ENCODE measurements at places on chromosomes 6 and 20. TPM values are rescaled to one million over a fixed set of nuclear protein-coding genes. Genes with fewer than 3 reads are reported as not detected.

The KCNQ2 gene
- not detected for total RNA-seq

The SIGLEC1 gene
- total RNA-seq = not detected

The GINS1 gene
- 40.1 TPM for total RNA-seq

The COL11A2 gene
- total RNA-seq = 0.61 TPM

The PFDN6 gene
- 122 TPM for total RNA-seq

The ENPP5 gene
- not detected for total RNA-seq

The CST4 gene
- not detected for total RNA-seq

GRCh38 chr6:37594895-37595294 lies 95.2 kb upstream of the CCDC167 start:
- H3K4me3 ChIP-seq = no peak overlapping the region
- H3K27ac ChIP-seq = no peak overlapping the region
- no peaks in the 10 kb centered on the region for H3K4me1 ChIP-seq
- H3K27me3 ChIP-seq = peaks cover 7% of the 10 kb centered on the region
- DNase-seq = no peak

GRCh38 chr20:57598060-57598459 lies 22.2 kb downstream of the ZBP1 start:
- H3K4me1 ChIP-seq = peaks cover 9% of the 10 kb centered on the region
- H3K4me3 ChIP-seq = no peak overlapping the region
- H3K27ac ChIP-seq = no peak overlapping the region
- H3K27me3 ChIP-seq = peaks cover 34% of the 10 kb centered on the region
- no peaks in the 10 kb centered on the region for H3K36me3 ChIP-seq
- no peak for DNase-seq

GRCh38 chr6:120410586-120410985 lies 923.7 kb downstream of the TBC1D32 start:
- H3K36me3 ChIP-seq = no peaks in the 10 kb centered on the region
- no peaks in the 10 kb centered on the region for H3K27me3 ChIP-seq
- no peak for DNase-seq
- H3K27ac ChIP-seq = no peak overlapping the region

- DNase-seq = no peak
- no peak overlapping the region for H3K4me3 ChIP-seq
- peaks cover 10% of the 10 kb centered on the region for H3K36me3 ChIP-seq
- H3K27me3 ChIP-seq = no peaks in the 10 kb centered on the region
- H3K27ac ChIP-seq = no peak overlapping the region
- H3K4me1 ChIP-seq = no peaks in the 10 kb centered on the region
These were observed 80.2 kb downstream of the AFDN start for GRCh38 chr6:167906899-167907298.

GRCh38 chr6:158849899-158850806 lies 31.0 kb upstream of the EZR start:
- H3K4me1 ChIP-seq = peaks cover 15% of the 10 kb centered on the region
- no peaks in the 10 kb centered on the region for H3K27me3 ChIP-seq
- peaks cover 2% of the 10 kb centered on the region for H3K36me3 ChIP-seq
- peak overlapping the region; percentile 56 for H3K4me3 ChIP-seq
- peak overlapping the region; percentile 89 for H3K27ac ChIP-seq

- no peak overlapping the region for H3K4me3 ChIP-seq
- DNase-seq = no peak
- no peaks in the 10 kb centered on the region for H3K4me1 ChIP-seq
- H3K27me3 ChIP-seq = peaks cover 4% of the 10 kb centered on the region
- no peak overlapping the region for H3K27ac ChIP-seq
These were observed 74.5 kb downstream of the GFOD1 start for GRCh38 chr6:13412639-13413465.

GRCh38 chr6:148596891-148597455 lies 149.9 kb upstream of the UST start:
- no peaks in the 10 kb centered on the region for H3K4me1 ChIP-seq
- no peak overlapping the region for H3K4me3 ChIP-seq
- H3K27ac ChIP-seq = no peak overlapping the region
- no peak for DNase-seq

- H3K27me3 ChIP-seq = peaks cover 4% of the 10 kb centered on the region
- H3K27ac ChIP-seq = peak overlapping the region; percentile 86
These were observed 26.9 kb downstream of the BFSP1 start for GRCh38 chr20:17504066-17504897.

- H3K4me3 ChIP-seq = no peak overlapping the region
- DNase-seq = no peak
- no peaks in the 10 kb centered on the region for H3K27me3 ChIP-seq
- no peak overlapping the region for H3K27ac ChIP-seq
- no peaks in the 10 kb centered on the region for H3K36me3 ChIP-seq
These were observed 139.4 kb downstream of the ID4 start for GRCh38 chr6:19976411-19977129.

DNA sequence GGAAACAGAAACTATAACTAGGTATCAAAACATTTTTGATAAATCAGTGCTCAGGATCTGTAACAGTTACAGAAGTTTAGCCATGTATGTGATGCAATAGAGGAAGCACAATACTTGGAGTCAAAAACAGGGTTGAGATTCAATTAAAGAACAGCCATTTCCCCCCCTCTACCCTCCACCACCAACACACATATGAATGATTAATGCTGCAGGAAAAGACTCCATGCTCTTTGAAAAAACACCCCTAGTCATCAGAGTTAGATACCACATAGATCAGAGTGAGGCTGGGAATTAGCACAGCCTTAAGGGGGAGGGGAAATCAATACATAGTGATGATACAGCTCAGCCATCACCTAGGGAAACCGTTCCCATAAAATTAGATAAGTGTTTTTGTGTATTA lies 108.9 kb upstream of the EMILIN3 start:
- H3K27ac ChIP-seq = no peak overlapping the region
- DNase-seq = no peak
- H3K36me3 ChIP-seq = peaks cover 33% of the 10 kb centered on the region
- H3K4me1 ChIP-seq = peaks cover 33% of the 10 kb centered on the region

DNA sequence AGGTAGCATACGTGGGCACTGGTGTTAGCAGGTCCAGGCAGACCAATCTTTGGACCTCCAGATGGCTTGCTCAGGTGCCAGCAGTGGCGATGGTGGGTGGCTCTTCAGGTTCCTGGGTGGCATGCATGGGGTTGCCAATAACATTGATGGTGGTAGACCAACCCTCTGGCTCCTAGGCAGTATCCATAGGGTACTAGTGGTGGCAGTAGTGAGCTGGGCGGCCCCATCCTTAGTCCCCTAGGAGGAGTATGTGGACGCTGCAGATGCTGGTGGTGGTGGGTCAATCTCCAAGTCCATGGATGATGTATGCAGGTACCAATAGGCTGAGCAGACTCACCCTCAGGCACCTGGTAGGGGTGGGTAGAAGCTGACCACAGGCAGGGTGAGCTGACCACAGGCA lies 70.6 kb downstream of the ZC2HC1B start:
- no peaks in the 10 kb centered on the region for H3K4me1 ChIP-seq
- H3K36me3 ChIP-seq = no peaks in the 10 kb centered on the region
- H3K27ac ChIP-seq = no peak overlapping the region
- H3K27me3 ChIP-seq = peaks cover 4% of the 10 kb centered on the region
- DNase-seq = no peak

GRCh38 chr6:151372164-151372563 lies 19.2 kb downstream of the ZBTB2 start:
- no peak for DNase-seq
- H3K27me3 ChIP-seq = no peaks in the 10 kb centered on the region
- H3K4me3 ChIP-seq = peak overlapping the region; percentile 58

- no peak for DNase-seq
- peaks cover 3% of the 10 kb centered on the region for H3K27me3 ChIP-seq
- H3K36me3 ChIP-seq = no peaks in the 10 kb centered on the region
- H3K4me1 ChIP-seq = no peaks in the 10 kb centered on the region
- H3K4me3 ChIP-seq = no peak overlapping the region
- H3K27ac ChIP-seq = no peak overlapping the region
These were observed 79.4 kb downstream of the DLGAP4 start for GRCh38 chr20:36385503-36385902.

DNA sequence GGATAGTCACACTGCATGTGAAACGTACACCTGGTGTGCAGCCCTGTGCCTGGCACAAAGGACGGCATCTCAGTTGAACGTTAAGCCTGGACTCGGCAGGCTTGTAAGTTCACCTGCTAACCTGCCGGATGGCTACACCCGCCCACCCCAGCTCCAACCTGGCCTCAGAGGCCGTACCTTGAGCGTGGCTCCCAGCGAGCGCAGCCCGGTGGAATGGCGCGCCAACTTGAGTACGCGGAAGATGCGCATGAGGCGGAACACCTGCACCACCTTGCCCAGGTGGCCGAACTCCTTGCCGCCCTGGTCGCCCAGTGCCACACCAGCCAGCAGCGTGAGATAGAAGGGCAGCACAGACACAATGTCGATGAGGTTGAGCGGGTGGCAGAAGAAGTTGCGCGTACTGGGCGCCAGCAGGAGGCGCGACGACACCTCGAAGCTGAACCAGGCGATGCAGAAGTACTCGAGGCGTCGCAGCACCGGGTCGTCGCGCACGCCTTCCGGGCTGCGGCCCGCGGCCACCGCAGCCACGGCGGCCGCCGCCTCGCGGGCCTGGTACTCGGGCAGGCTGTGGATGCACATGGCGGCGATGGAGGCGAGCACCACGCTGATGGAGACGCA lies 3.3 kb downstream of the KCNS1 start:
- peaks cover 45% of the 10 kb centered on the region for H3K27me3 ChIP-seq
- H3K4me1 ChIP-seq = peaks cover 8% of the 10 kb centered on the region
- H3K27ac ChIP-seq = peak overlapping the region; percentile 29
- H3K36me3 ChIP-seq = peaks cover 2% of the 10 kb centered on the region

- no peaks in the 10 kb centered on the region for H3K27me3 ChIP-seq
- DNase-seq = no peak
- H3K36me3 ChIP-seq = peaks cover 2% of the 10 kb centered on the region
- H3K4me3 ChIP-seq = no peak overlapping the region
- H3K27ac ChIP-seq = no peak overlapping the region
- peaks cover under 1% of the 10 kb centered on the region for H3K4me1 ChIP-seq
These were observed 26.5 kb downstream of the SNPH start for GRCh38 chr20:1292620-1293019.

DNA sequence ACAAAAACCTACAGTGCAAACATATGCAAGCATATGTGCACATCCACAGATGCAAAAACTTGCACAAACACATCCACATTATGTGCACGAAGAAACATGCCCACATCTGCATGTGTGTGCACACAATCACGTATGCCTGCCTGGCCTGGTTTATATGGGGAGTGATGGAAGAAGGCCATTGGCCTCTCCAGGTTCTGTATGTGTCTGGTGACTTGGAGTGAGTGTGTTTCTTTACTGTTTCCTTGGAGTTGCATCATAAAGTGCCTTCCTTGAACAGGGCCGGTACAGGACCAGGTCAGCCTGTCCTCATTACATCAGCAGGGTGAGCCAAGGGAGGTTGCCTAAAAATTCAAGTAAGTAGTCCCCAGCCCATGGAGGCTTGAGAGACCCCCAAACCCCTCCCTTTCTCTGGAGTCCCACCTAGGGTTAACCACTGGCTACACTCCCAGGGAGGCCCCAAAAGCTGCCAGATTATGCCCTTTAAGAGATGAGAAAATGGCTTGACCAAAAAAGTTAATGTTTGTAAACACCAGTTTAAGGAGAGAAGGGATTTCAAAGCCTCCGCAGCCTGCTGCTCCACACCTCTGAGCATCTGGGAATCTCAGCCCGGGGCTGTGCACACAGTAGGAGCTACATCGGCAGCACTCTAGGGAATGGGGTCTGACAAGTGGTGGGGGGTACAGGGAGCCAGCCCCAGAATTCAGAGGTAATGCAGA lies 140.8 kb downstream of the VEGFA start:
- H3K27me3 ChIP-seq = peaks cover 2% of the 10 kb centered on the region
- H3K36me3 ChIP-seq = no peaks in the 10 kb centered on the region
- H3K4me3 ChIP-seq = no peak overlapping the region
- no peak for DNase-seq

GRCh38 chr6:20416567-20417345 lies 15.1 kb downstream of the E2F3 start:
- H3K36me3 ChIP-seq = peaks cover 32% of the 10 kb centered on the region
- H3K4me1 ChIP-seq = peaks cover 58% of the 10 kb centered on the region
- no peak overlapping the region for H3K4me3 ChIP-seq

- peaks cover 9% of the 10 kb centered on the region for H3K4me1 ChIP-seq
- H3K27me3 ChIP-seq = peaks cover 40% of the 10 kb centered on the region
- H3K27ac ChIP-seq = no peak overlapping the region
These were observed 20.0 kb upstream of the TMEM14A start for GRCh38 chr6:52650941-52651340.

DNA sequence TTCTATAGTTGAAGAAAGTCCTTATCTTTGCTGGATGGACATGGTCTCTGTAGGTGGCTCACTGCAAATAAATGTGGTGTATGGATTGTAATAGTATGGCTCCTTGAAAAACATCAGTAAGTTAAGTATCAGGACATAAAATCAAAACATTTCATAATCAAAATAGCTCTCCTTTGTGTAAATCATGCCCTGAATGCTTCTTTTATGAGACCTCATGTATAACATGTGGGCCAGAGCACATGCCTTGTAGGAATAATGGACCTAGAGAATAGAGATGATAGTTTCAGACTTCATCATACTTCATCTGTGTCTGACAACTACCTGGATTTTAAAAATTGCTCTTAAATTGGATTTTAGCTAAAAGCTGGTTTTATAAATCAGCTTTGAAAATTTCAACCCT lies 159.9 kb downstream of the ASCC3 start:
- no peak overlapping the region for H3K27ac ChIP-seq
- DNase-seq = no peak
- H3K4me1 ChIP-seq = peaks cover 9% of the 10 kb centered on the region
- H3K4me3 ChIP-seq = no peak overlapping the region
- H3K27me3 ChIP-seq = no peaks in the 10 kb centered on the region
- H3K36me3 ChIP-seq = peaks cover 8% of the 10 kb centered on the region

- peaks cover 27% of the 10 kb centered on the region for H3K27me3 ChIP-seq
- peaks cover 18% of the 10 kb centered on the region for H3K4me1 ChIP-seq
- no peak for DNase-seq
- peaks cover 2% of the 10 kb centered on the region for H3K36me3 ChIP-seq
- H3K4me3 ChIP-seq = no peak overlapping the region
These were observed 38.3 kb upstream of the ATXN1 start for GRCh38 chr6:16799279-16800193.

DNA sequence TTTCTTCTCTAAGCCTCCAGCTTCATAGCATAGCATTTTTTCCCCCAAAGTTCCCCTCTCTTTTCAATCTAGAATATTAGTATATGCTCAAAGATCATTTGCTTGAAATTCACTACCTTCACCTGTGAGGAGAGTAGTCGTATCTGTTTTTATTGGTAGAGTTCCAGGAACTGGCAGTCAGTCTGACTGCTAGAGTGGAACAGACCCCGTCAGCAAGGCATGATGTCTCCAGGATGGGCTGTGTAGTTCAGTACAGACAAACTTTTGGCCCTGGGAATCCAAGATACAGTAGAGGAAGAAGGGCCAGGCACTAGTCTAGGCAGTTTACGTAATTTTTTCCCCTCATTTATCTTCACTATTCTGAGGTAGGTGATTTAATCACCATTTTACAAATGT lies 29.1 kb downstream of the RALY start:
- H3K36me3 ChIP-seq = peaks cover 2% of the 10 kb centered on the region
- H3K27me3 ChIP-seq = no peaks in the 10 kb centered on the region
- H3K4me1 ChIP-seq = peaks cover 30% of the 10 kb centered on the region

Data from activated T-helper 1 cell treated with anti-CD3 and anti-CD28 coated beads, Interleukin-12 subunit alpha, Interleukin-12 subunit beta, Interleukin-2, Interleukin-4 antibody, amounts not matched to agents 30 ng/mL and 10 ng/mL and 1 ng/mL, durations not matched to agents 14 hours and 24 hours and 36 hours (primary cell).